Stimulated activated CD4-positive, alpha-beta T cell treated with anti-CD3 and anti-CD28 coated beads, Interleukin-2, amount 100 ng/mL, for 24 hours (primary cell): ENCODE measurements at places on chromosomes 5 and 9.

GRCh38 chr9:92058723-92059444 is 56.3 kb downstream of the SPTLC1 start:
- DNase-seq, result no peak

DNA sequence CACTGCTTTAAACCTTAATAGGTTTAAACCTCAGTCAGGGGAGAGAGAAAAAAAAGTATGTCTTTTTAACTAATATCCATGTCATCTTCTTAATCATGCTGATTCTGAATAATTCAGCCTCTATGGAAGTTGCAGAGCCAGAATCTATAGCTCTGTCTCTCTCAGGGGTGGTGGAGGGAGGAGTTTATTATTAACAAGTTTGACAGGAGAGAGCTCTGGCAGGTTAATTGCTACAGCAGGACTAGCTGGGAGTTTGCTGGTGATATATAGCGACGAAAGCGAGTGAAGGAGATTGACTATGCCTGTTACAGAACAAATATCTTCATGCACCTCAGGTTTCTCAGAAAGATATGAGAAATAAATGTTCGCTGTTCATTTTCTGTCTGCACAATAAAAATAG is 586.4 kb downstream of the TLE4 start:
- no peak for DNase-seq

DNA sequence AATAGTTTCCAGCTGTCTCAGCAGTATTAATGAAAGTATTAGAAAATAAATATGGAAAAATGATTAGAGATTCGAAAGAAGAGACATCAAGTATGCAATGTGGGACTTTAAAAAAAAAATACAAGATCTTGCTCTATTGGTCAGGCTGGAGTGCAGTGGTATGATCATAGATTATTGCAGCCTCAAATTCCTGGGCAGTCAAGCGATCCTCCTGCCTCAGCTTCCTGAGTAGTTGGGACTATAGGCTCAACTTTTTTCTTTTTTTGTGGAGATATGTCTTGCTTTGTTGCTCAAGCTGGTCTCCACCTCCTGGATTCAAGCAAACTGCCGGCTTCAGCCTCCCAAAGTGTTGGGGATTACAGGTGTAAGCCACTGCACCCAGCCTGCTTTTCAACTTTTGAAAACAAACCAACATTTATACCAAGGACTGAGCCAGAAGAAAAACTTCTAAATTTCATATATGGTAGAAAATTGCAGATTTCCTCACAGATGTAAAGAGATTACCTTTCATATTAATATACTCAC is 323.1 kb downstream of the ADGRV1 start:
- DNase-seq, result no peak

DNA sequence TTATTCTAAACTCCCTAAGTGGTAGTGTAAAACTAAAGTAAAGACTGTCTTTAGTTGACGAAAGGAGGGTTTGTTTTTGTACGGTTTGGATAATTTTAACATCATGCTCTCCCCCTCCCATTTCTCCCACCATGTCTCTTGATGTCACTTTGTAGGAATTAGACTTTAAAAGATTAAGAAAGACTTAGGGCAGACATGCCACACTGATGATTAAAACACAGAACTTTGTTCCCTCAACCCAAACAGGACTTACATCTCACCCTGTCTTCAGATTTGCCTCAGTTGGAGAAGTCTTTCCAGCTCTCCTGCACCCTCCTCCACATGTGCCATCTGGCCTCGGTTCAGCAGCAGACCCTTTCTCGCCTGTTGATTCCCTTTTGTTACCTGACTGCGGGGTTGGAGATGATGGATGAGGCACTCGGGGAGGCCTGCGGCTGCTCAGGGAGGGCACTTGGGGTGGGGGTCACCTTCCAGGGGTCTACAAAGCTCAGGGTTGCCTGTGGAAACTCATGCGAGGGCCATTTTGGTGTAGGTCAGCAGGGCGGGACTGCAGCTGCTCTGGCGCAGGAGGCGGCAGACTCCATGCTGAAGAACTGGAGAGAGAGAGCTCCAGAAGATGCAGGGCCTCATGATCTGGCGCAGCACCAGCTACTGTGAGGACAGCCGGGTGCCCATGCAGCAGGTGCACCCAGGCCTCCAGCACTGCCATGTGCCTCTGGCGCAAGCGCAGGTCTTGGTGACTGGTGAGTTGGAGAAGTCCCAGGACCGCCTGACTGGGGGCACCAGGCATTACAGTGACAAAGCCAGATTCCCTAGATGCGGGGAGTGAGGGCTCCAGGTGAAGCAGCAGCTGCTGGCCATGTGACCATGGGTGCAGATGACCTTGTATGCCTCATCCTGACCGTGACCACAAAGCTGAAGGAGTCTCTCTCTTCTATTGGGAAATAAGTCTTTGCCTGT is 24.5 kb upstream of the EXOC3 start:
- no peak for DNase-seq

GRCh38 chr5:169753795-169754194 is 116.7 kb downstream of the DOCK2 start:
- no peak for DNase-seq

DNA sequence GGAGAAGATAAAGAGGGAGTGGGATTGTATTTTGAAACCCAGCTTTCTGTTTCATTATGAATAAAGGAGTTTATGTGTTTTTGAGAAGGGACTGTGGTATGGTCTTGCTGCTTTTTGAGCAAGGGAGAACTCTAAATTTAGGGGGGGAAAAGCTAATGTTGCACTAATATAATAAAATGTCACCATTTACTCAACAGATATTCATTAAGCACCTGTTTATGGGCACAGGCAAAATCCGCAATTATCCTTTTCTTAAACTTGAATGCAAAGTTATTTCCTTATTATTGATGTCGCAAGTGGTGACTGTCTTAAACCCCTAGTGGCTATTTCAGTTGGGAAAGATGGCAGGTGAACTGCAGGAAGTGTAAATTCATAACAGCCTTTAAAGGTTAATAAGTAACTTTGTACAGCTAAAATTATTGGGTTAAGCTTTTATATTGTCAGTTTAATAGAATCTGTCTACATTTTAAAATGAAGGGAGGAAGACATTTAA is 1.5 kb downstream of the CDC42SE2 start:
- DNase-seq, result no peak

- DNase-seq, result no peak
Measured at GRCh38 chr5:142441616-142442015, 116.8 kb upstream of the SPRY4 start.
